ENCODE measurements at places on chromosomes 2 and 18. TPM values are rescaled to one million over a fixed set of nuclear protein-coding genes. Genes with fewer than 3 reads are reported as not detected.

GRCh38 chr2:131094463-131095281 lies 1.4 kb upstream of the FAM168B start:
- DNase-seq = no peak
- peak overlapping the region; percentile 97 for H3K4me3 ChIP-seq
- H3K27me3 ChIP-seq = peaks cover 13% of the 10 kb centered on the region
- peak overlapping the region; percentile 96 for H3K27ac ChIP-seq
- H3K36me3 ChIP-seq = no peaks in the 10 kb centered on the region

GRCh38 chr2:145260081-145260480 lies 740.2 kb upstream of the ZEB2 start:
- no peak overlapping the region for H3K4me3 ChIP-seq
- H3K36me3 ChIP-seq = no peaks in the 10 kb centered on the region
- peaks cover 22% of the 10 kb centered on the region for H3K4me1 ChIP-seq
- peaks cover 15% of the 10 kb centered on the region for H3K27me3 ChIP-seq

DNA sequence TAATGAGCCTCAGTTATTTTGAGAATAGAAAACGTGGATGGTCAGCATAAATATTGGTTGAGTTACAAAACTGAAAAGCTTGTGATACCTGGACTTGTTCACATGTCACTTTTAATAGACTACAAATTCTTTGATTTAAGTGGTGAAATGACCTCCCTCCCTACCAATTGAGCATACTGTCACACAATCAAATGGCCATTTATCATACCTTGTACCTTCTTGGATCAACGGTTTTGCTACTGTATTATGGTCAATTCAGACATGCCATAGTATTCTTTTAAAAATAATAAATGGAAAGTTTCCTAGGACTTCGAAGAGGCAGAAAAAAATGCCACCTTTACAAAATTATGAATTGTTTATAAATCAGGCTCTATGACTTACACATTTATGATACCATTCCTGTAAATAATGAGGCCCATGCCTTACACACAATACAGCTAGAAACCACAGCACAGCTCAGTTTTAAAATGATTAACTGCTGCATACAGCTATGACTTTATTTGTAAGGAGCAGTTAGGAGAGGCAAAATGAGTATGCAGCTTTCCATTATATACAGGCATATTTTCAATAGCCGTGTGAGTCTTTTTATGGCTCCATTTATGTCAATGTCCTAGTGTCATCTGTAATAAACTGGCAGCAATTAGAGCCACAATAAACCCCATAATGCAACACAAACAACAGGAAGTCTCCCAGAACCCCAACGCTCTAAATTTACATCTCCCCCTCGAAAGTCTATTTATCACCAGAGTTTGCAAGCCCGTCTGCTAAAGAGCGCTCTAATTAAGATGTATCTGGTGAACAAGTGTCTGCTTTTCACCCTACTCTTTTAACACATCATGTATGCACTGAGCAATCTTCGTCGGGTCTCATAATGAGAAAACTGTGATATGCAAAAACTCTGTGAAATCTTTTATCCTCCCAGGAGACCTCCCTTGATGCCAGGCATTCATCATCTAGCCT lies 176.1 kb downstream of the ZNF521 start:
- no peaks in the 10 kb centered on the region for H3K4me1 ChIP-seq
- H3K4me3 ChIP-seq = no peak overlapping the region
- H3K36me3 ChIP-seq = no peaks in the 10 kb centered on the region

DNA sequence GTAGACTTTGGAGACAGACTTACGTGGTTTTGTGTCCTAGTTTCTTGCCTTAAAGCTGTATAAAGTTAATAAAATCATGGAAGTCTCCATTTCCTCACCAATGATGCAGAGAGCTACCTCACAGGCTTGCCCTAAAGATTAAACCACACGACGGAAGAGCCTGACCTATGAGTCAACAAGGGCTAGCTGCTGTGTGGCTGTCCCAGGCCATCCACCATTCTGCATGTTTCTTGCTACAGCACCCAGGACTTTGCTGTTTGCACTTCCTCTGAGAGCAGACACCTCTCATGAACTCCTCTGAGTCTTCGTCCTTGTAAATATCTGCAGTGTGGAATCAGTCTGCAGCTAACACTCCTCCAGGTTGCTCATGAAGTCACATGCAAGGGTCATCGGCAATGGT lies 160.0 kb upstream of the TRIB2 start:
- H3K4me1 ChIP-seq = peaks cover 35% of the 10 kb centered on the region
- no peak overlapping the region for H3K4me3 ChIP-seq
- H3K27ac ChIP-seq = peak overlapping the region; percentile 58
- no peaks in the 10 kb centered on the region for H3K36me3 ChIP-seq

DNA sequence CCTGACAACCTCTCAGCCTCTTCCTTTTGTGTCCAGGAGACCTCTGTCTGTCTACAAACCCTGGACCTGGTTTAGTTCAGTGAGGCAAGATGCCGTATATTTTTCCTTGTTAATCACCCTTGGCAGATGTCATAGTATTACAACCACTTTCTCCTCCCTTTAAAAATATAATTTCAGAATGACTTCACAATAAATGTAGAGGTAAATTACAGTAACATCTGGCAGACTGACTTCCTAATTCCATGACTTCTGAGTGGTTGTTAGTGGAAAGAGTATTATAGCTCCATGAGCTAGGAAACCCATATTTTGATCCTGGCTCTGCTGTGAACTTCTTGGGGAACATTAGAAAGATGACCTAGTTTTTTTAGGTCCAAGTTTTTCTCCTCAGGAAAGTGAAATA lies 39.5 kb downstream of the SPATS2L start:
- H3K36me3 ChIP-seq = no peaks in the 10 kb centered on the region
- H3K4me1 ChIP-seq = no peaks in the 10 kb centered on the region
- H3K4me3 ChIP-seq = no peak overlapping the region
- DNase-seq = no peak
- H3K27ac ChIP-seq = no peak overlapping the region

GRCh38 chr18:55588111-55588869 lies at the start of gene TCF4:
Gene TCF4, minus strand, starts transcription at chr18:55588192. Its CDS starts 1,076 bp downstream, at chr18:55587116.
- H3K27me3 ChIP-seq = peaks cover 31% of the 10 kb centered on the region
- peak within 1 kb of the TSS; percentile 97 for H3K4me3 ChIP-seq
- peak within 1 kb of the TSS; percentile 87 for H3K27ac ChIP-seq
- peak; percentile 59 for DNase-seq
- H3K4me1 ChIP-seq = peaks cover 37% of the 10 kb centered on the region
- H3K36me3 ChIP-seq = peaks cover 3% of the 10 kb centered on the region

Gene STK17B
- 45.8 TPM for polyA plus RNA-seq

Gene GKN2
- polyA plus RNA-seq = not detected

All from immature natural killer cell (primary cell).